ENCODE measurements at places on chromosomes 12 and 14.

DNA sequence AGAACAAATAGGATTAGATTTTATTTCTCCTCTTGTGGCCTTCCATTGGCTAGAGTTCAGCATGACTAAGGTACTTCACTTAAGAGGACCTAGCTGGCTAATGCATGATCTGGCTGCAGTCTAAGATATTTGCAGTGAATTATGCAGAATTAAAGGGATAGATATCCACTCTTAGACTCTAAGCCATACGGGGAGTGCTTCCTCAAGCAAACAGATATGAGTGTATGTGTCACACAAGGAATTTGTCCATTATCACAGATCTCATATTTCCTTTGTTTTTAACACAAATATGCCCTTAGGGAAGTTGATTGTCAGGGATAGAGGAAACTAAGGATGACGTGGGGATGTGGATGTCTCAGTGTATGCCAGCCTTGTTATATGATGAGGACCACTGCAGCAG is 88.1 kb upstream of the DHRS4 start:
- no peak for DNase-seq

DNA sequence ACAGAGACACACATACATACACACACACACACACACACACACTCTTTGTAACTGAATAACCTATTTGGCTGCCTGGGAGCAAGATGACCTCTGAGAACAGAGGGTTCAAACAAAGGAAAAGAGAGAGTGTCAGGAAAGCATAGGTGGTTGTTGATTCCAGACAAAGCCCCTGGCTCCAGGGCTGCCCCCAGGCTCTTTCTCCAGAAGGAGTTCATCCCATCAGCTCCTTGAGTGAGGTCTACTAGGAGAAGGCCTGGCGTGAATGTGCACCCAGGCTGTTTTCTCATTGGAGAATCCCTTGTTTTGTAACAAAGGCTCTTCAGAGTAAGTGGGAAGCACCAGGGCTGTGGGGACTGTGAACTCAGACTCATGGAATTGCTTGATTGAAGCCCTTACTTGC is 151.9 kb downstream of the EMP1 start:
- no peak for DNase-seq

- DNase-seq = no peak
Observed at GRCh38 chr12:113105606-113106271, 29.8 kb downstream of the RASAL1 start.

DNA sequence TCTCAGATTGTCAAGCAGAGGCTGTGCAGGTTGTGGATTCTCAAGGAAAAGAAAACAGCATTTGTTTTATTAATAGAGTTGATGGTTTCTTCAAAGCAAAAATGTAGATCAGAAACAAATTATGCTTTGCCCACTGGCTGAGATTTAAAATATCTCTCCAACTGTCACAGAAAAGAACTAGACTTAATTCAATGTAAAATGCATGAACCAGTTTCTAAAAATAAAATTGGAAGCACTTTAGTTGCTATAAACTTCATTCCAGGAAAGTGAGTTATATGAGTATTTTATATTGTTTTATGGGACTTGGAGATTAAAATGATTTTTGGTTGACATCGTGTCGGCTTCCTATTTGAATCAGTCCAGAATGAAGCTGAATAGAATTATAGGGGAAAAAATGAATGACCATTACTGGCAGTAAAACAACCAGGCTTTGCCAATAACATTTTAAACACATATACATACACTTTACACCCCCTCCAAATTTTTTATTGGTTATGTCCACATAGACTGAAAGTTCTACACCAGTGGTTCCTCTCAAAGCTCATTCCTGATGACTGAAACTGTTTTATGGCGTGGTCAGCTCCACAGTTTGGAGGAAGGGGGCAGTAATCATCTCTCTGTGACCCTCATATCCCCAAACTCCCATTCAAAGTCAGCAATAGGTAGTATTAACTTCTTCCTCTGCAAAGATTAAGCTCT is 55.5 kb upstream of the DAAM1 start:
- no peak for DNase-seq
